Fibroblast of villous mesenchyme (primary cell): ENCODE measurements at places on chromosomes 2 and 18. TPM values are rescaled to one million over a fixed set of nuclear protein-coding genes. Genes with fewer than 3 reads are reported as not detected.

CDCA7 gene
- total RNA-seq = 5.5 and 5.6 TPM in 2 replicates

GRCh38 chr2:124039762-124040291 lies 14.7 kb downstream of the CNTNAP5 start:
- no peak for DNase-seq

DNAH7 gene
- under 0.01 and 0.32 TPM in 2 replicates for total RNA-seq

FSIP2 gene
- under 0.01 and 0.86 TPM in 2 replicates for total RNA-seq
